Karpas-422 (cell line): ENCODE measurements at places on chromosomes 3 and 15.
A peak's percentile ranks its signal among the peaks of the same experiment; 100 is the strongest.

- no peak for DNase-seq
Observed at GRCh38 chr15:62641825-62642224, 400.7 kb upstream of the TPM1 start.

- no peak for DNase-seq
Observed at GRCh38 chr15:90126596-90127435, 24.5 kb upstream of the IDH2 start.

GRCh38 chr3:16174026-16174355 lies 489 bp upstream of the GALNT15 start:
- DNase-seq = no peak

GRCh38 chr3:139213936-139214335 lies 129.9 kb upstream of the MRPS22 start:
- no peak for DNase-seq

DNA sequence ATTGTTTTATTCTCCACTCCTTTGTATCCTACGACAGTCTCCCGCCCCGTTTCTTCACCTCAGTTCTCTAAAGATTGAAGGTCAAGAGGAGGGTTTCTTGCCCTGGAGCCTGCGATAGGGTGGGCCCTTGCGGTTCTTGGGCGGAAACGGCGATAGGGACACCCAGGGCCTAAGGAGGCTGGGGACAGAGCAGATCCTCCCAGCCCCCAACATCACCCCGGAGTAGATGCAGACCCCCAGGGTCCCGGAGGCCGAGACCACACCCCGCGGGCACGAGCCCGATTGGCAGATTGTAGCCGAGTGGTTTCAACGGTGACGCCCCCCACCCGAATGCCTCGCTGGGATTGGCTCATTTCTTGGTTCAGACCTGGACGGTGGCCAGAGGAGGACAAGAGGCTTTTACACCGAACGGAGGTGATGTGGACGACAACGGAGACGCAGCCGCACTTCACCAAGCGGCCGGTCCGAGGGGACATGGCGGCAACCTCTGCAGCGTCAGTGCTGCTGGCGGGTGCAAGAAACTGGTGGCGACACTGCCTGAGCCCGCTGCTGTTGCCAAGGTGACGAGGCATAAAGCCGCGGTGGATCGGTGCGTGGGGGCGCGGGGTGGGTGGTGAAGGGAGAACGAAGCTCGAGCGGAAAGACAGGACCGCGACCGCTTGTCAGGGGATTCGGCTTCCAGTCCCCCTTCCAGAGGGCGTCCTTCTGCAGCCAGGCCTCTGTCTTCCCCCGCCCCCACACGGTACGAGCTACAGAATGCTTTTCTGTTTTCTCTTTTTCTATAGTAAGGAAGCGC lies 19.0 kb upstream of the MCF2L2 start:
- peak; percentile 98 for DNase-seq

GRCh38 chr3:14598143-14598569 lies 53.4 kb upstream of the CCDC174 start:
- DNase-seq = peak; percentile 81

DNA sequence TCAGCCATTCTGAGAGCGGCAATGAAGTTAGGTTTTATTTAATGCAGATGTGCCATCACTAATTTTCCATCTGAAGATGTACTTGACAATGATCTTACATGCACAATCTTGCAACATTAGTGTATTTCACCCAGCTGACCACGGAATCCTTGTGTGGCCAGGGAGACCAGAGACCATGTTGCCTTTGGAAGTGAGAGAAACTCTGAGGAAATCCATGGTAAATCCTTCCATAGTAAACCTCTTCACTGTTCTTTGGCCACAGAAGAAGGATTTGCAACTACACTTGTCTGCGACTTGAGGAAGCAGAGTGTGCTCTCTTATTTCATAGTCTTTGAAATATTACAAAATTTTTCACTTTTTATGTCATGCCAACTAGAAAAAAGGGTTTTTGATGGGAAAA lies 128.4 kb upstream of the IGSF10 start:
- no peak for DNase-seq

- DNase-seq = peak; percentile 36
Observed at GRCh38 chr15:80966431-80967197, 23.0 kb downstream of the MESD start.

DNA sequence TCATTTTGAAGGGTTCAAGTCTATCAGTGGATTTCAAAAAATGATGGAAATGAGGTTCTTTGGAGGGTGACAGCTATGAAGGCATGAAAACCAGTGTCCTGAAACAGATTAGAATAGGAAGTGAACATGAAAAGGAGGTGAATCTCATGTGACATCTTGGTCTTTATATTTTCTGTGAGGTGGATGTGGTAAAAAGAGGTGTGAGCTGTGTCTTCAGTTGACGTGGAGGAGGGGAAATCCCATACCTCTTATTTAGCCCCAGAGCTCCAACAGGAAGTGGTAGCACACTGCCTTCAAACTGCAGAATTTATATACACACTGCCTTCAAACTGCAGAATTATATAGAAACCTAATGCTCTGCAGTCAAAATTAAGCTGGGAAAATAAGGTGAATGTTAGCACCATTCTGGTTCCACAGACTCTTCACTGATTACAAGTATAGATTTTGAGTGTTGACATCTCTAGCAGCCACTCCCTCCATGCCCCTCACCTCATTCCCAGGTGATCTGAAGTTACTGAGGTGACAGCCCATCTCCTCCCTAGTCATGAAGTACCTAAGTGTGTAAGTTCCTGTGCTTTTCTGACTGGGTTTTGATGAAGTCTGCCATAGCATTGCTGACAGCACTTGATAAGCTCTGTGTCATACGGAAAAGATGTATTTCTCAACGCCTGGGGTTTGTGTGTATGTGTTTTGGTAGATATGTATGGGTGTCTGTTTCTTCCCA lies 2.7 kb downstream of the RAB8B start:
- DNase-seq = no peak

DNA sequence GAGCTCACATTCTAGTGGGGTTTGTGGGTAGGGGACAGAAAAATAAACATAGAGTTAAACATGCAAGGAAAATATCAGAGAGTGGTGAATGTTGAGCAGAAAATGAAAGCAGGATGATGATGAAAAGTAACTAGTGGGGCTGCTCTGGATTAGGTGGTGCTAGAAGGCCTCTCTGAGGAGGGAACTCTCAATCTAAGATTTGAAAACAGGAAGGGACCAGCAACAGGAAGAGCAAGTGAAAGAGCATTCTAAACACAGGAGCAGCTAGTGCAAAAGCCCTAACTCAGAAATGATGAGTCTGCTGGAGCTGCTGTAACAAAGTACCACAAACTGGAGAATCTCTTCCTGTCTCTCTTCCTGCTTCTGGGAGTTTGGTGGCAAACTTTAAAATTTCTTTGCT lies 468.6 kb upstream of the AGTR1 start:
- DNase-seq = no peak

GRCh38 chr3:32719335-32719734 lies 34.3 kb downstream of the CNOT10 start:
- DNase-seq = no peak

DNA sequence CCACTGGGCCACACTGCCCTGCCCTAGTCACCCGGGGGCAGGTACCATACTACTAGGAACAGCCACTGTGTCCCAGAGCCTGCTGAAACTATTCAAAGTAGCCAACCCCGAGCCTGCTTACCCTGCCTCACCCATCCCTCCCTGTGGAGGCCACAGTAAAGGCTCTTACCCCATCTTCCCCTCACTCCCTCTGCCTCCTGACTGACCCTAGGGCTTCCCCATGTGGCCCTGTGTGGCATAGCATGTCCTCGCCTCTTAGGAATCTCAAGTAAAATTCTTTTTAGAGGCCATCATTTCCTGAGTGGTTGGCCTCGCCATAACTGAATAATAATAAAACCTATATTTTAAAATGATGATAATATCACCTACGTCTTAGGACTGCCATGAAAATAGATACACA lies 112.2 kb upstream of the SLC6A11 start:
- peak; percentile 83 for DNase-seq
